ENCODE measurements at places on chromosomes 2 and 18.

DNA sequence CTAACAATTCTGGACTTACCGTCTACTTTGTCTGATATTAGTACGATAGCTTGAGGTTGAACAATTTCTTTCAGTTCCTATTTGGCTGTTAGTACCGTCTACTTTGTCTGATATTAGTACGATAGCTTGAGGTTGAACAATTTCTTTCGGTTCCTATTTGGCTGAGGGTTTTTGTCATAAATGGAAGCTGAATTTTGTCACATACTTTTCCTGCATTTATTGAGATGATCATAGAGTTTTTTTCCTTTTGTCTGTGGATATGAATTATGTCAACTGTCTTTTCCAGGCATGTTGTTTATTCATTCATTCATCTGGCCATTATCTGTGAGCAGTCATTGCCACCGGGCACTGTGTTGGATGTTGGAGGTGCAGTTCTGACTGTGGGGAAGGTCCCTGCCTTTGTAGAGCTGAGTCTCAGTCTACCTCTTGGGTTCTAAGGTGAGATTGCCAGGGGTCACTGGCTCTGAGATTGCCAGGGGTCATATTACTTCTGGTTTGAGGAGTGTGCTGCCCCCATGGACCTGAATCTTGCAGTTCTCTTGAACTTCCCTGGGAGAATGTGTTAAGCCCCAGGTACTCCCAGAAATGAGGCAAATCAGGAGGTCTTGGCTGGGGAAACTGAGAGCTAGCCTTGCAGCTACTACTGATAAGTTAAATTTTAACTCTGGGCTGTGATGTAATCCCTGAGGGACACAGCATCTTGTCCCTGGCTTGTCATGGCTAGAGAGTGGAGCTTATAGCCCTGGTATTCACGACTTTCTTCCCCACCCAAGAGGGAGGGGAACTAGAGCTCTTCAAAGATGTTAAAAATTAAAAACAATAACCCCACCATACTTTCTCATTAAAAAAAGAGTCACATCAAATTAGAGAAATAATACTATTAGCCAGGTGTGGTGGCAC, 89.1 kb upstream of the MBOAT2 start:
- DNase-seq = no peak

DNA sequence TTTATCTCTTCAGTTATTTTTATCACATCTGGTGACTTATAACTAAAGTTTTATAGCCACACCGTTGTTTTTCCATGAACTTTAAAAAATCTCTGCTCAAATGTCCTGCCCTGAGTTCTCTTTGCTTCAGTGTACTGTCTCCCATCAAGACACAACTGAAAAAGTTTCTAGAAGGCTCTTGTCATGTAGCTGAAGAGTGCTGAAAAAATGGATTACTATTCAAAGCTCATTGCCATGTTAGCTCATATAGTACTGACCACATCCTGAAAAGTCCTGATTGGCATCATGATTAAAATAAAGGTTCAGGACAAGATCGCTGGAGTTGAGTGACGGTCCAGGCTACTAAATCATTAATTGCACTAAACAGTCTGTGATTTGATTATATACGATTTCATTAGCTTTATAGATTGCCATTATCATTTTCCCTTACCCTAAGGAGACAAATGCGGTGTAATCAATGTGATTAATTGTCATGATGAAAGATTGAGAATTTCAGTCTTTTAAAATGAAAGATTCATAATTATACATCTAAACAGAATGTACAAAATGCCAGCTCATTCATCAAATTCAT, 62.2 kb downstream of the MFSD6 start:
- DNase-seq = no peak

GRCh38 chr2:122856696-122857095, 1101.2 kb downstream of the TSN start:
- no peak for DNase-seq

DNA sequence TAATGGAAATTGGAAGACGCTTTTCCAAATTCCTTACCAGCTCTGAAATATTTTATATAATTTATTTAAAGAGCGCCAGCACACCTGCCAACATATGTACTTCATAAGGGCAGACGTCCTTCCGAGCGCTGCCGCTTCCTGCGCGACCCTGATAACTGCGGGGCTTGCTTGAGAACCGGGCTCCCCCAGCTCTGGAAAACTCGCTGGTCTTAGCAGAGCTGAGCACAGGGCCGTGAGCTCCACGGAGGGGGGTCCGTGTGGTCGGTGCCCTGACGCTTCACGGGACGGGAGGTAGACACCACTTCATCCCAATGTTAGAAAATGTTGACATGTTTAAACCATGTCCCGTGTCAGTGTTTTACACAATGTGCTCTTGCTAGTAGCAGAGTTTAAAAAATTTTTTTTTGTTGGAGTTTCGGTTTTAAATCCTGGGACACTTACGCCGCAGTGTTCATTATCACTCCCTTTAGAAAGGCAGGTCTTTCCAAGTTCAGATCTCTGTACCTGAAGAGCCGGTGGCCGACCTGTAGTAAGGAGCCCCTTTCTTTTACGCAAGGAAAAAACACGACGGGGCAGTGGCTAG, 1.6 kb downstream of the NFATC1 start:
- DNase-seq = no peak

DNA sequence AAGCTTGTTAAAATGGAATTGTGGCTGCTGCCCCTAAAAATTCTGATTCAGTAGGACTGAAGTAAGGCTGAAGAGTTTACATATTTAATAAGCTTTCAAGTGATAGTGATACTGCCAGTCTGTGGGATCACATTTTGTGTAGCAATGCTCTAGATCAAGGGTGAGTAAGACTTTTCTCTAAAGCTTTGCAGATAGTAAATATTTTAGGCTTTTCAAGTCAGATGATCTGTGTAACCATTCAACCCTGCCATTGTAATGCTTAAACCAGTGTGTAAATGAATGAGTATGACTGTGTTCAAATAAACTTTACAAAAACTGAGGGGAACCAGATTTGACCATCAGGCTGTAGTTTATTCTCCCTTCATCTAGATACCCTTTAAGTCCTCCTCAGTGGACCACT, 92.7 kb downstream of the PIK3C3 start:
- DNase-seq = no peak

DNA sequence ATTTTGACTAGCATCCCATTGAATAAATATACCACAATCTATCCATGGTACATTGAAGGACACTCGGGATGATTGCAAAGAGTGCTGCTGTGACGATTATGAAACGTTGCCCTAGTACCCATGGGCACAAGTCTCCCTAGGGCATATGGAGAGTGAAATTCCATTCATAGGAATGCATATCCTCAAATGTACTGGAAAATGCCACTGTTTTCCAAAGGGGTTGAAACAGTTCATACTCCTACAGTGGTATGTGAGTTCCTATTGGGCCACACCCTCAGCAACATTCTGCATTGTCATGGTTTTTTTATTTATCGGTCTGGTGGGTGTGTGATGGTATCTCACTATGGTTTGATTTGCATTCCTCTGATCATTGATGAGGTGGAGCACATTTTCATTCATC, 130.6 kb downstream of the TWIST2 start:
- DNase-seq = no peak

DNA sequence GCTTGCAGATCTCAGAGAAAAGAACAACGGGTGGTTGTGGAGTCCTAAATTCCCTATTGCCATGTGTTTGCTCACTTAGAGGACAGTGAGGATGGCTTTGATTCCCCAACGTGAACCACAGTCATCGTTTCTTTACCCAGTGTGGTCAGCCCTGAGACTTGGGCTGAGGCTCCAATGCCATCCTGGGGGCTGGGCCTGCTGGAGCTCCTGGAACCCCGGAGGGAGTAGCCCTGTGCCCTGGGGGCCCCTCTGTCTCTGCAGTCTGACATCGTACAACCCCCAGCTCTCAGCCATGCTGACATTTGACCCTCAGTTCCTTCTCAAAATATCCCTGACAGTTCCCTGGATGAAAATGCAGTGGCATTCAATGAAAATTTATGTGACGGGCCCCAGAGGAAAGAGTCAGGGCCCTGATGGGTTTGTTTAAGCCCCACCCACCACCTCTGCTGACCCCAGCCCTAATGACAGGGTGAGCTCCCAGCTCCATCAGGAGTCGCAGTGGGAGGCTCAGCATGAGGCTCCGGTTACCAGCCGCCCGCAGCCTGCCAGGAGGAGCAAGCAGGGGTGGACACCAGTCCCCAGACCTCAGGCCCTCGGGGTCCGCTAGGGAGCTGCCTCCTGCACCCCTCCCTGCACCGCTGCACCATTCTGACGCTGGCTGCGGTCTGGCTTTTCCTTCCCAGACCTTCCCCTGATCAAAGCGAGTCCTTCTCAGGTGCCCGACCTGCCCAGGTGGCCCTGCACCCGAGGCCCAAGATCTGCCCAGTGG, 120.9 kb downstream of the TWIST2 start:
- no peak for DNase-seq

DNA sequence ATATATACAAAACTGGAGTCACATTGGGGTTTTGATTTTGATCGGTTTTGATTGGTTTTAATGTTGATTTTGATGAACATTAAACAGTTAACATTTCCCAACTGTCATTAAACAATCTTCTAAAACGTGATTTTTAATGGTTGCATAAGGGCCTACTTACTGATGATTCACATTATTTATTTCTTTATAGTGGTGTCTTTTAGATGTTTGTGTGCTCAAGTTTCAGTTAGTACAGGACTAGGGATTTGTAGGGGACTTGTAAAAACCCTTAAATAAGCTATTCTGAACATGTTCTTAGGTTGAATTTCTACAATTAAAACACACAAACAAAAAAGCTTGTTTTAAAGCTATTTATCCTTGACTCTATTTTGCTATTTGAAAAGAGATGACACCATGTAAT, 61.6 kb downstream of the TTC21B start:
- no peak for DNase-seq

- no peak for DNase-seq
Observed at GRCh38 chr2:118979152-118979861, 37.3 kb downstream of the MARCO start.

GRCh38 chr2:219567791-219568361, 3.5 kb downstream of the OBSL1 start:
- DNase-seq = no peak

- no peak for DNase-seq
Observed at GRCh38 chr2:9327873-9328352, 95.4 kb downstream of the ITGB1BP1 start.

- no peak for DNase-seq
Observed at GRCh38 chr2:150985741-150986140, 275.9 kb downstream of the RBM43 start.

DNA sequence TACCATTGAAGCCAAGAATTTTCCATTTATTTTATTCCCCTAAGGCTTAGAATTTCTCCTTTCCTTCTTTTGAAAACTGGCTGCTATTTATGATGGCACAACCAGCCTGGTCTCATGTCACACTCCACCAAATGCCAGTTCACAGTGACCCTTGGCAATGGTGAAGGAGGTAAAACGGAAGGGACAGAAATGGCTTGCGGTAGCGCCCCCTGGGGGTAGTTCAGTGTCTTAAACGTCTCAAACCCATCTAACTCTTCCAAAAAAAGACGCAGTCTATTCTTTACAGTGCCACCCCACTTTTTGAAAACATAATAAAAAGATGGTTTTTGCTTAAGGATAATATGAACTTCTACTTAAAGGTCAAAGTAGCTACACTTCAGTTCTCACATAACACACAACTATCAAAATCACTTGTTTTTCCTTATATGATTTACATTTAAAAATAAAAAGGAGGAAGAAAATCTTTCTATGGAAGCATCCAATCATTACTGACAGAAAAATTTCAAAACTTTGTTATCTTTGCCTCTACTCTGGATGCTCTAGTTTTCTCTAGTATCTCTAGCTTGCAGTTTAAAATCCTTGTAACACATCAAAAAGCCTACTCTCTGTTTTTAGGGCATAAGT, 28.0 kb downstream of the PNO1 start:
- peak; percentile 34 for DNase-seq

DNA sequence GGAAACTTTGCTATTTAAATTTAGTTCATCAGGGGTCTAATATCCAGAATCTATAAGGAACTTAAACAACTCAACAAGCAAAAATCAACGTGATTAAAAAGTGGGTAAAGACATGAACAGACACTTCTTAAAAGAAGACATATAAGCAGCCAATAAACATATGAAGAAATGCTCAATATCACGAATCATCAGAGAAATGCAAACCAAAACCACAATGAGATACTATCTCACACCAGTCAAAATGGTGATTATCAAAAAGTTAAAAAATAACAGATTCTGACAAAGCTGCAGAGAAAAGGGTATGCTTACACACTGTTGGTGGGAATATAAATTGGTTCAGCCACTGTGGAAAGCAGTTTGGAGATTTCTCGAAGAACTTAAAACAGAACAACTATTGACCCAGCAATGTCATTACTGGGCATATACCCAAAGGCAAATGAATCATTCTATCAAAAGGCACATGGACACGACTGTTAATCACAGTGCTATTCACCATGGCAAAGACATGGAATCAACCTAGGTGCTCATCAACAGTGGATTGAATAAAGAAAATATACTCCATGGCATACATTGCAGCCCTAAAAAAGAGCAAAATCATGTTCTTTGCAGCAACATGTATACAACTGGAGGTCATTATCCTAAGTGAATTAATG, 189.9 kb downstream of the SLC4A10 start:
- DNase-seq = no peak

GRCh38 chr18:76497021-76497420, 2.0 kb upstream of the ZNF516 start:
- DNase-seq = no peak

- DNase-seq = no peak
Observed at GRCh38 chr2:62787386-62787785, 81.9 kb downstream of the EHBP1 start.

- no peak for DNase-seq
Observed at GRCh38 chr18:77906103-77906892, 656.6 kb downstream of the GALR1 start.

DNA sequence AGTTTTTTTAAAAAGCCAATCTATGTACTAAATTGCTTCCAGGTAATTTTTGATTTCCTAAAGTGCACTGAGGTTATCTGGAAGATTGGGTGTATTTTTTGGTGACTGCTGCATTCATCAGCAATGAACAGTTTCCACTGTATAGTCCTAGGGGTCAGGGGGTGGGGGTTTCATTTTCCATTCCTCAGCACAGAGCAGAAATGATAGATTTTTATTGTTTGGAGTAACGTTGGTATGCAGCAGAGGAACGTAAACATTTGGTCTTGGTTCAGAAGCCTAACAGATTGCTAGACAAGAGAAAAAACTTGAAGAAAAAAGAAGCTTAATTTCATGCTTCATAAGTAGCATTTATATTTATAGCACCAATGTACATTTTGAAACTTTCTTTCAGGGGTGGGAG, 54.9 kb downstream of the ZCCHC2 start:
- DNase-seq = no peak

DNA sequence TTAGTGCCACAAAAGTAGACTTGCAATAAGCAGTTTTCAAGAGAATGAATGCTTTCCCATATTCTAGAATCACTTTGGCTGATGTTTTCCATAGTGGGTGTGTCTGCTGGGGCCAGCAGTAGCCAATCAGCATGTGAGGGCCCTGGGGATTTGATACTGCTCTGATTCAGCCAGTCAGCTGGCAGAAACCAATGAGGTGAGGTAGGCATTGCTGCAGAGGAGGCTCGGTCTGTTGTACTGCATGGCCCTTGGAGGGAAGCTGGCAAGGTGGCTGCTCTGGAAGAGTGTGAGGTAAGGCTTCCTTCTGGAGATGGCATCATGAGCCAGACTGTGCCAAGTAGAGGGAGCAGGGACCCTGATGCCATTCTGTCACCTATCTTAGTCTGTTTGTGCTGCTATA, 22.7 kb downstream of the TMEM87B start:
- no peak for DNase-seq

- DNase-seq = no peak
Observed at GRCh38 chr2:152038441-152038958, 60.3 kb downstream of the CACNB4 start.

All from activated T-helper 1 cell treated with anti-CD3 and anti-CD28 coated beads, Interleukin-2, amount 50 U/mL, for 16 hours (primary cell).